ENCODE measurements at places on chromosomes 4 and X. TPM values are rescaled to one million over a fixed set of nuclear protein-coding genes. Genes with fewer than 3 reads are reported as not detected.

AMER1 gene
- 0.76 TPM for polyA plus RNA-seq

FSTL5 gene
- 0.10 TPM for polyA plus RNA-seq

GRCh38 chrX:19791562-19791961 lies 95.8 kb downstream of the SH3KBP1 start:
- no peak overlapping the region for H3K4me3 ChIP-seq
- DNase-seq, result no peak
- H3K27ac ChIP-seq, result no peak overlapping the region
- H3K4me1 ChIP-seq, result peaks cover 7% of the 10 kb centered on the region
- no peaks in the 10 kb centered on the region for H3K36me3 ChIP-seq

- DNase-seq, result no peak
- no peaks in the 10 kb centered on the region for H3K27me3 ChIP-seq
- no peak overlapping the region for H3K4me3 ChIP-seq
- no peaks in the 10 kb centered on the region for H3K36me3 ChIP-seq
- H3K27ac ChIP-seq, result no peak overlapping the region
Observed at GRCh38 chr4:123478859-123479345, 82.3 kb downstream of the SPRY1 start.

- H3K27me3 ChIP-seq, result no peaks in the 10 kb centered on the region
- no peaks in the 10 kb centered on the region for H3K36me3 ChIP-seq
- DNase-seq, result no peak
- no peak overlapping the region for H3K27ac ChIP-seq
- H3K4me1 ChIP-seq, result no peaks in the 10 kb centered on the region
Observed at GRCh38 chrX:68838571-68838910, 9.7 kb downstream of the EFNB1 start.
